ENCODE measurements at places on chromosomes 12 and 14.

DNA sequence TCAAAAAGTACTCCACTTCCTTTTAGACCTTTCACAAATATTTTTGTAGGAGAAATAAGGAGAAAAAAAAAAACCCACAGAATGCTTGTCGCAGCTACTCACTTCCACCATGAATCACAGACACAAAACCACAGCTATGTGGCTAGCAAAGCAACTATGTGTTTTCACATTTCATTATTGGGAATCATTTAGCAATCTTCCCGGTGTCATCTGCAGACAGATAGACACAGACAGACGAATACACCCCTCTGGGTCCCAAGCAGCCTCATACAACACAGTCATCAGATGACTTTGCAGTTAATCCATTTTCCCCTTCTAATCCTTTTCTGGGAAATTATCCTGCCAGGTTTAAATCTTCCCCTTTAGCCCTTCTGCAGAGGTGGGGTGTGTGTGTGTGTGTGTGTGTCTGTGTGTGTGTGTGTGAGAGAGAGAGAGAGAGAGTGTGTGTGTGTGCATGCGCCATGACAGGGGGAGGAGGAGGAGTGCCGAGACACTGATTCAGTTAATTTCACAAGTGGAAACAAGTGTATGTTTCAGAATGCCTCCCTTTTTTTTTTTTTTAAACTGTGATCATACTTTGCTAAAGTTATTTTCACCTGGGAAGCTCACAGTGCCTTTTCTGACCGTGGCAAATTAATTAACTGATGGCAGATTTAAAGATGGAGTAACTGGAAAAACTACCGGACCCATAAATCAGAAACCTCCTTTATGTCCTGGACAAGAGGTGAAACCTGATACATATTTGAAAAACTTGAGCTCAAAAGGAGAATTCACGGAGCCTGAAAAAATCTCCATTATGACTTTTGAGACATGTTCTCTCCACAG lies 39.9 kb downstream of the LTBP2 start:
- DNase-seq: no peak
- peaks cover 8% of the 10 kb centered on the region for H3K27me3 ChIP-seq
- peaks cover 88% of the 10 kb centered on the region for H3K4me1 ChIP-seq
- H3K27ac ChIP-seq: peak overlapping the region; percentile 78

DNA sequence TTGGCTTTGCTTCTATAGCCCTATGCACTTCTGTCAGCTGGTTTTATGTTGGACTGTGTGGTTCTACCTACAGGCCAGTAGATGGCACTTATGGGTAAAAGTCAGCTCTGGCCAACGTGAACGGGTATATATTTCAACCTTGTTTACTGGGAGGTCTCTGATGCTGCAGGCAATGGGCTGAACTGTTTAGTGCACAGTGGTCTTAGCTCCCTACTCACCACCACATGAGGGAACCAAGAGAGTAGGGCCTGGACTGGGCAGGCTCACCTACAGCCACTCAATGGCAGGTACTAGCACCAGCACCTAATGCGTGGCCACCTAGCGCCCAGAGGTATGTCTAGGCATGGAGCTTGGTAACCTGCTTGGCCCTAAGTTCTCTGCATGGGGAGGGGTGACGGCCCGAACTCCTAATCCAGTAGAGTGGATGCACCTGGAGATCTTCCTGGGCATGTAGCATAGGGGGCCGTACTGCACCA lies 481.8 kb downstream of the TMEM117 start:
- no peaks in the 10 kb centered on the region for H3K4me1 ChIP-seq
- DNase-seq: no peak
- no peak overlapping the region for H3K27ac ChIP-seq
- H3K4me3 ChIP-seq: no peak overlapping the region
- no peaks in the 10 kb centered on the region for H3K36me3 ChIP-seq
- no peaks in the 10 kb centered on the region for H3K27me3 ChIP-seq

GRCh38 chr12:28177461-28177860 lies 12.8 kb upstream of the CCDC91 start:
- H3K4me1 ChIP-seq: no peaks in the 10 kb centered on the region
- H3K27me3 ChIP-seq: no peaks in the 10 kb centered on the region
- no peak overlapping the region for H3K27ac ChIP-seq
- H3K36me3 ChIP-seq: no peaks in the 10 kb centered on the region
- DNase-seq: no peak

- DNase-seq: no peak
- H3K27me3 ChIP-seq: no peaks in the 10 kb centered on the region
These were observed 69.5 kb downstream of the STON2 start for GRCh38 chr14:81330619-81331122.

DNA sequence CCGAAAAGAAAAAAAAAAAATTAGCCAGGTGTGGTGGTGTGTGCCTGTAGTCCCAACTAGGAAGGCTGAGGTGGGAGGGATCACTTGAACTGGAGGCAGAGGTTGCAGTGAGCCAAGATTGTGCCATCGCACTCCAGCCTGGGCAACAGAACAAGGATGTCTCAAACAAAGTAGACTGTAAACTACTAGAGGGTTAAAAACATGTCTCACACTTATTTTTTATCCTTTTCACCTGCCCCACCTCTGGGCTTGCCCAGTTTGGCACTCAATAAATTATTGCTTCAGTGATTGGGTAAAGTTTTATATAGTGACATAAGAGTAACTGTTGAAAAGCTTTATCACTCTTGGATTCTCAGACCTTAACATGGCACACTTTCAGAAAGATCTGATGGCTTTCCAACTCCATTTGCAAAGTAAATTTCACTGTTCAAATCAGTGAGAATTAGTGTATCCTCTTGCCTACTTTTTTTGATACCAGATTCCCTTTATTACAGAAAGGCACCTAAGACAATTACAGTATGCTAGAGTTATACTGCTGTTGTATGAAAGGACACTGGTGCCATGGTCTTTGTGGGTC lies 56.3 kb upstream of the NPFF start:
- H3K27me3 ChIP-seq: no peaks in the 10 kb centered on the region
- H3K27ac ChIP-seq: no peak overlapping the region
- peaks cover 8% of the 10 kb centered on the region for H3K4me1 ChIP-seq
- DNase-seq: no peak
